ENCODE measurements at places on chromosomes 1 and 21.
A peak's percentile ranks its signal among the peaks of the same experiment; 100 is the strongest.

- no peak for DNase-seq
These were observed 28.3 kb downstream of the LAMC1 start for GRCh38 chr1:183051546-183051945.

DNA sequence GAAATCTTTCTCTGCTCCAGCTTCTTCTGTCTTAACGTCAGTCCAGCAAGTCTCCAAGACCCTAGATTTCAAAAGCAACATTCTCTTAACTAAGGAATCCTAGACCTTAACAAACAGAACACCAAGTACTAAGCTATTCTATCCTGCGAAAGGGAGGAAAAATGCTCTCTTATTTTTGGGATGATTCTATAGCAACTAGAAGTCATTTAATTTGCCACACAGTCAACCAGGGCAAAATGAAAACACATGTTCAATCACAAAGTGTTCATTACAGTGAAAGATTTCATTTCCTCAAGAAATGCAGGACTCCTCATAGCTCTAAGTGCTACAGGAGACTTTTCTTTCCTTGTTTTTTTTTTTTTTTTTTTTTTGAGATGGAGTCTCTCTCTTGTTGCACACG, 36.2 kb upstream of the DOCK7 start:
- DNase-seq: no peak

DNA sequence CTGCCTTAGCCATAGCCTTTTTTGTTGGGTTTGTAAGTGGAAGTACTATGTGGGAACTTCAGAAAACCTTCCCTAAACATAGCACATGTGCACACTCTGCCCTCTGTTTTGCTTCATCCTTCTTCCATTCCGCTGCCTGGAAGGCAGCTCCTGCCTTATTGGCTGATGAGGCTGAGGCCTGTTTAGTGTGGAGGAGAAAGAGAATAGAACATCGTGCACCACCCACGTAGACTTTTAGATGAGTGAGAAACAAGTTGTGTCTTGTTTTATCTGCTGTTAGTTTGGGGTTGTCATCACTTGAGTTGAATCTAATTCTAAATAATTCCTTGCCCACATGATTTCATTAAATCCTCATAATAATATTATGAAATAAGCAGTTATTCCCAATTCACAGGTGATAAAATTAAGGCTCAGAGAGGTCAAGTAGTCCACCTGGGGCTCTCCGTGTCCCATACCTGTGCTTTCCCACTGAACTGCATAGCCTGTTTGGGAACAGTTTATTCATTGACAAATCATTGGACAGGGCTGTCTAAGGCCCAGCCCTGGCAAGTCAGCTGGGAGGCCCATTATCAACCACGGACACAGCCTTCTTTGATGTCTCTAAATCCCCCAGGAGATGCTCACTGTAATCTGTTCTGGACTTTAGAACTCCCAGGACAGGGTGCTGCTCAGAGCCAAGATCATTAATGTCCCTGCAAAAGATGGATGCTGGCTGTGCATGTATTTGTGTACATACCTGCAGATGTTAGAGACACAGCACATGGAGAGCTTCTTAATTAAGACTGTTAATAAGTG, 93.0 kb downstream of the ABCA4 start:
- DNase-seq: no peak

DNA sequence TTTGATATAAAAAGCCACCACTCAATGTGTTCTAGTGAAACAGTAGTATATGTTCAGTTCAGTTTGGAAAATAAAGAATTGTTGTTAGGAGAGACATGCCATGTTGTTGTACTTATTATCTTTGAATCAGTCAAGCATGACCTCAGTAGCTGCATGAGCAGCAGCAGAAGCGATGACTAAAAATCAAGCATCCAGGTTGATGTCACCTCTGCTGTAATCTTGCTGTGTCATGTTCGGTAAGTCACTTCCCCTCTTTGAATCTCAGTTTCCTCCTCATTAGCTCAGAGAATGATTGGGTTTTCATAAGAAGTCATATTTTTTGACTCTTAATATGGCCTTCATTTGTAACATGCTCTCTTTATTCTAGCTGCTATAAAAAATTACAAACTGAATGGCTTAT, 428.4 kb upstream of the B3GALT2 start:
- peak; percentile 88 for DNase-seq

DNA sequence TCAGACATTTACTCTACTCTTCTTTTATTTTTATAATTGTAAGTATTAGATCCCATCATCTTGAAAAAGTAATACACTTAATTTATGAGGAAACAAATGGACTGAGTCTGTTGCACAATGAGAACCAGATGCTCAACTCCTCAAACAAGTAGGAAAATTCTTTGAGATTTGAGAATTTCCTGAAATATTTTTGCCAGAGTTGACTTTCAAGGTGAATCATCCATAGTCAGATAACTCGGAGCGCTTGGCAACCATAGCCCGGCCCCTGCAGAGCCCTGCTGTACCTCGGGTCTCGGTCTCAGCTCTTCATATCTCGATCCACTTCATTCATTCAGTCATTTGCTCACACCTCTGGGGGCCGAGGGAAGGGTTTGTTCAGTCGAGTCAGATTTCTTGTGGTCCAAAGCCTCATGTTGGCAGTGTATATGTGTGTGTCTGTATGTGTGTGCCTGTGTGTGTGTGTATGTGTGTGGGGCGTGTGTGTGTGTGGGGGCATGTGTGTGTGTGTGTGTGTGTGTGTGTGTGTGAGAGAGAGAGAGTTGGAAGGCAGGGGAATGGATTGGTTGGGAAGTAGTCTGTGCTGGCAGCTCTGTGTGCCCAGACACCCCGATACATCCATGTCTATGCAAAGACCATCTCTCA, 18.1 kb upstream of the PCP4 start:
- no peak for DNase-seq

- no peak for DNase-seq
These were observed 411.8 kb downstream of the SETD4 start for GRCh38 chr21:35648512-35648911.

DNA sequence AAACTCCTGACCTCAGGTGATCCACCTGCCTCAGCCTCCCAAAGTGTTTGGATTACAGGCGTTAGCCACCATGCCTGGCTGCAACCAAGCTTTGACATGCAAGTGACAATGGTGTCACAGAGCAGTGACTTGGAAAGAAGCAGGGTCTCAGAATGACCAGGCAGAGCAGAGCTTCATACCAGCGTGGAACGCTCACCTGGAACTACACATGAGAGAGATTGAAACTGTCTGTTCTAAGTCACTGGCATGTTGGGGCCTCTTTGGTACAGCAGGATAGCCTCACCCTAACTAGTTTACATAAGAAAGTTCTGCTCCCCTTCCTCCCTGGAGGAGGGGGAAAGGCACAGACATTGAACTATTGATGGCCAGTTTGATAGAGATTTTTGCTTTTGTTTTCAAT, 47.5 kb upstream of the ITPKB start:
- no peak for DNase-seq

DNA sequence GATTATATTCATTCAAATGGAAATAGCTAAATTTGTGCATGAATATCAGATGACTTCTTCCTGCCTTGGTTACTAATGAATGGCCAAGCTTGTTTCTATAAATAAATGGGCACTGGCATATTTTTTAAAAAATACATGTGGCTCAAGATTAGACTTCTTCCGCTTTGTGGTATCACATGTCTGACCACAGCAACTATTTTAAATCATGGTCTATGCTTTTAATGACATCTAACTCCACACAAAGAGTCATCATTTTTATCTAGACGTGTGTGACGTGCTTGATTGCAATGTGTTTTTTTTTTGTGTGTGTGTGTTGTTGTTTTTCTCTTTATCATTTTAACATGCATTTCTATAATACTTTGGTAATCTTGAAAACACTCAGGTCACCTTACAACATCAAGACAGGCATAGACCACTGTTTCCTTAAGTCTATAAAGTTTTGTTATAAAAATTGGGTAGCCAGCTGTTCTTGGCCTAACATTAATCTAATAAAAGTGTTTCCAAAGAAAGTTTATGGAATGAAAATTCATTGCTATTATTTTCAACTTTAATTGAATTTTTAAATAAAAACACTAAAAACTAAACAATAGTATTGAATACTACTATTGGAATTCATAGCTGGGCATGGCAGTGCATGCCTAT, 29.5 kb downstream of the RGS1 start:
- DNase-seq: no peak

DNA sequence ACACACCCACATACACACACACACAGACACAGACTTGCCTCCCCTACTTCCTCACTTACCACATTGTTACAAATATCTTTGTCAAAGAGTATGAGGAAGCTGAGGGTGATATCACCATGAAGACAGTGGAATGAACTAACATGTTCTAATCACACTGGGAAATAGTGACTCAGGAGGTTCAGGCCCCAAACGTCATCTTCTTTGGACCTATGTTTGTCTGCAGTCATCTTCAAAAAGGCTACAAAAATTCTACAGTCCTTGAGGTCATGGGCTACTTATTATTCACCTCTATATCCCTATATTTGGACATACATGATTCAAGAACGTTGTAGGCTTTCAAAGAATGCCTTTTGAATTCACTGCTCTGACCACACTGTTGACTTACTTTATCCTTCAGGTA, 2.1 kb upstream of the LCE2C start:
- DNase-seq: peak; percentile 2

- DNase-seq: no peak
These were observed 1444.5 kb downstream of the BRINP3 start for GRCh38 chr1:189033169-189033568.

- DNase-seq: no peak
These were observed 39.6 kb upstream of the GPR52 start for GRCh38 chr1:174408146-174408545.

- DNase-seq: no peak
These were observed 14.7 kb downstream of the CCDC30 start for GRCh38 chr1:42477775-42478174.

GRCh38 chr21:14675774-14676530, 129.8 kb upstream of the SAMSN1 start:
- no peak for DNase-seq

DNA sequence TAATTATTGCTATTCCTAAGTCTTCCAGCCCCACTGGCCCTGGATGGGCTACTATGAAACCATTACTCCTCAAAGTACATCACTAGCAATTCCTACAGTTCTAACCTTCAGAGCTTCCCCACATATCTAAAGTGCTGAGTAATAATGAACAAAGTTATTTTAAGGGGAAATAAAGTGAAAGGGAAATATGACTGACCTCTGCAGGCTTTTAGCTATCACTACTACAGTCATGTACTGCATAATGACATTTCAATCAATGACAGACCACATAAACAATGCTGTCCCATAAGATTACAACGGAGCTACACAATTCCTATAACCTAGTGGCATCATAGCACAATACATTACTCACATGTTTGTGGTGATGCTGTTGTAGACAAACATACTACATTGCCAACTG, 32.5 kb upstream of the ASPM start:
- peak; percentile 79 for DNase-seq

DNA sequence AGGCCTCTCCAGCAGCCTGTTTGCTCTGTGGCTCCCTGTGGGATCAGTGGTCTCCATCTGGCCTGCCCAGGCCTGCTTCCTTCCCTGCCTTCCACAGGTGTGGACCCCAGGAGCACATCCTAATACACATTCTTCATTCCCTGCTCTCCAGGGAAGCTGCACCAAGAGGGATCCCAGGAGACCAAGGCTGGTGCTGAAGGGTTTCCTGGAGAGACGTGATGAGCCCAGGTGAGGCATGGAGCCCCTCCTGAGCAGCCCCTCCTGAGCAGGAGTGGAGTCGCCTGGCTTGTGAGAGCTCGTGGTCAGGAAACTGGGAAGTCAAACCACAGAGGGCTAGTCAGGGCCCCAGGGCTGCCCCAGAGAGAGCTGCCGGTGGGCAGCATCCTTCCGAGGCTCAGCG, 561.4 kb downstream of the MATN1 start:
- no peak for DNase-seq

GRCh38 chr21:34827445-34828235, 158.8 kb downstream of the CLIC6 start:
- DNase-seq: no peak

GRCh38 chr21:32803651-32804050, 32.1 kb upstream of the PAXBP1 start:
- no peak for DNase-seq

DNA sequence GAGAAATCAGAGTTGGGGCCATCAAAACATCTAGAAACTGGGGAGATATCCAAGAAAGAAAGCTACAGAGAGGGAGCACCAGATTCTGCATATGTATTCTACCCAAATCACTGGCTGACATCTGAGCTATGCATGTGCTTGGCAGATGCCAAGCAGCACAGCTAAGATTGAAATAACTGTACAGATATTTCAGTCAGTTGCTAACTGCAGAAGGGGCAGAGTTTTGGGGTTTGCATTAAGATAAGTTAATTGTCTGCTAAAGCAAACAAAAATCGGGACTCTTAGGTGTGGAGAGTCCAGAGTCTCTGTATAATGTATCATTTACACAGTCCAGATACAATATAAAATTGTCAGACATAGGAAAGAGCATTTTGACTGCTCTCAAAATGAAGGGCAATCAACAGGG, 437.1 kb downstream of the PTBP2 start:
- DNase-seq: no peak

- no peak for DNase-seq
These were observed 43.1 kb downstream of the PBX1 start for GRCh38 chr1:164602101-164602422.

DNA sequence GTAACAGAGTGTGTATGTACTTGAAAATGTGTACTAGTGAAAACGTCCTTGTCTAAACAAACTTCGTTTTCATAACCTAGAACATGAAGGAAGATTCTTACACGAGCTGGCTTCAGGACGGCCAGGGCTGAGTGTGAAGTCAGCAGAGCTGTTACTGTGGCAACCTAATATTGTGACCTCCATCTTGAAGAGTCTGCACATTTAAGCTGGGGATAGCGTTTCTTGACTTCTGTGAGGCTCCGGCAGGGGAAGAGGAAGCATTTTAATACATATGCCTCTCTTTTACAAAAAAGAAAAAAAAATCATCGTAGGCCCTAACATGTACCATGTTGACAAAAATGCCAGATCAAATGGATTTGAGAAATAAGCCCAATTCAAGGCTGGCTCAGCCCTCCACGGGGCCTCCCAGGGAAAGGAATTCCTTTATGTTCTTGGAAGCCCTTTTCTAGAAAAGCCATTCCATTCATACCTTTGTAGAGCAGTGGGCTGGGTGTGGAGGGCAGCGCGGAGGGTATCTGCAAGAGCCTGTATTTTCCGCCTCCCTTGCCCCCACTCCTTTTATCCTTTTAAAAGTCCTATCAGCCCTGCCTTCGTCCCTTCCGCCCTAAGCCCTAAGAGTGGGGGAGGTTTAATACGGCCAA, 51.1 kb downstream of the SIM2 start:
- no peak for DNase-seq

DNA sequence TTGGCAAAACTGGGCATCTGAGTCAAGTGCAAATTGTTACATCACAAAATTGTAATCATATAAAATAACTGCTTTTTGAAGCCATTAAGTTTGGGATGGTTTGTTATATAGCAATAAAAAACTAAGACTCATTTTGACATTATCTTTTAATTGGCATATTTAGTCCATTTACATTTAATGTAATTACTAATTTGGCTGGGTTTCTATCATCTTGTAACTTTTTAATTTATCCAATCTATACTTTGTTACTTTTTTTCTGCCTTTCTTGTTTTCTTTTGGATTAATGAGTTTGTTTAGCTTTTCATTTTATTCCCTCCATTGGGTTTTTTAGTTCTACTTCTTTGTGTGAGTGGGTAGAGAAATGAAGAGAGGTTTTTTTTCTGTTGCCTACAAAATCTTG, 76.3 kb downstream of the DRAM2 start:
- DNase-seq: no peak
